Activated CD4-positive, alpha-beta T cell treated with anti-CD3 and anti-CD28 coated beads for 4 hours (primary cell): ENCODE measurements at places on chromosomes 13 and 19.

- no peak for DNase-seq
These were observed 3.0 kb downstream of the CD209 start for GRCh38 chr19:7744199-7744786.

- DNase-seq: no peak
These were observed 119.7 kb downstream of the COL4A2 start for GRCh38 chr13:110426735-110427134.

DNA sequence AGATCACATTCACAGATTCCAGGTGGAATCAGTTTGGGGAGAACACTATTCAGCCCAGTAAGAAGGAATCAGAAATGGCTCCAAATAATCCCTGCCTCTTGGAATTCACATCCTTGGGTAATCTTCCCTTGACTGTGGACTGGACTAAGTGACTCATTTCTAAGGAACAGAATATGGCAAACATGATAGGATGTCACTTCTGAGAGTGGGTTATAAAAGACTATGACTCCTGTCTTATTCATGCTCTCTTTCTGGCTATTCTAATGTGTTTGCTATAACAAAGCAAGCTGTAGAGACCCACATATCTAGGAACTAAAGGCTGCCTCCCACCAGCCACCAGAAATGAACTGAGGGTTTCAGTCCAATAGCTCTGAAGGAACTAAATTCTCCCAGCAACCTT, 37.8 kb downstream of the MBD3L2B start:
- no peak for DNase-seq

- DNase-seq: no peak
These were observed 3.7 kb downstream of the CALM3 start for GRCh38 chr19:46604781-46605355.

- no peak for DNase-seq
These were observed 10.4 kb upstream of the ZNF586 start for GRCh38 chr19:57759096-57759495.

DNA sequence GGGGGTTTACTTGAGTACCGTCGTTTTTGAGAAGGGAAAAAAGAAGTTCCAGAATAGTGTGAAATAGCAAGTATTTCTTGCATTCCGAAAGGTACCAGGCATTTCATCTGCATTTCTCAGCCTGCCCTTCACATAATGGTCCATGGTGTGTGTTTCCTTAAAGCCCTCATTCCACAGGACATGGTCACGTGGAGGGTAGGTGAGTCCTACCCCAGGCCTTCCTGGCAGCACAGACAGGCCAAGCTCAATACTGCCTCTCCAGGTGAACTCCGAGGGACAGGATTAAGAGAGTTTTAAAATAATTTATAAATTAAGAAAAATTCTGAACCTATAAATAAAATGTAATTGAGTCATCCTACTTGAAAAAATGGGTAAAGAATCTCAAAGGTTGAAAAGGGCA, 64.7 kb downstream of the TNFRSF19 start:
- no peak for DNase-seq

GRCh38 chr13:52638666-52639328, 3.4 kb upstream of the HNRNPA1L2 start:
- DNase-seq: no peak
